ENCODE measurements at places on chromosomes 1 and 21.
A peak's percentile ranks its signal among the peaks of the same experiment; 100 is the strongest.

DNA sequence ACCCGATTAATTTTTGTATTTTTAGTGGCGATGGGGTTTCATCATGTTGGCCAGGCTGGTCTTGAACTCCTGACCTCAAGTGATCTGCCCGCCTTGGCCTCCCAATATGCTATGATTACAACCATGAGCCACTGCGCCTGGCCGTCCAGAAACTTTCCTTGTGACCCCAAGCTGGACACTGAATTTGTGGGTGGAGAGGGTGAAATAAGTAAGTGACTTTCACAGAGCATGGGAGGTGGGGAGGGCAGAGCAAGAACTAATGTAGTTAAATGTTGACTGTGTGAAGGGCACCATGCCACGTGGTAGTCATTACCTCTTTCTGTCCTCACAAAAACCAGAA is 2.7 kb upstream of the UTP11 start:
- no peak for DNase-seq

- DNase-seq = no peak
Measured at GRCh38 chr1:151986501-151987190, 7.0 kb downstream of the S100A10 start.

DNA sequence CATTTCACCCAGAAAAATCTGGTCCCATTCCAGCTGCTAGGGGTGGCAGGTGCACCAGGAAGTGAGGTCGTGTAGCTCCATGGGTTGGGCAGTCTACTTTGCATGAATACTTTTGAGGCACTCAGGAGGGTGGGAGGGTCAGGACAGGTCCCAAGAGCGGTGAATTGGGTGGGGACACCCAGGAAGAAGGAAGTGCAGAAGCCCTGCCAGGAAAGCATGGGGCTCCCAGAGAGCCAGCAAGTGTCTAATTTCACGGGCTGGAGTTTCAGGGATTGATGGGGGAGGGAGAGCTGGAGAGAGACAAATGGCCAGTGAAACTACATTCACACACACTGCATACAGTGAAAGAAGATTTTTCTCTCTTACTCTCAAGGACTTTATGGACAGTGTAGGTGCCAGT is 137.8 kb downstream of the GALNT2 start:
- no peak for DNase-seq

DNA sequence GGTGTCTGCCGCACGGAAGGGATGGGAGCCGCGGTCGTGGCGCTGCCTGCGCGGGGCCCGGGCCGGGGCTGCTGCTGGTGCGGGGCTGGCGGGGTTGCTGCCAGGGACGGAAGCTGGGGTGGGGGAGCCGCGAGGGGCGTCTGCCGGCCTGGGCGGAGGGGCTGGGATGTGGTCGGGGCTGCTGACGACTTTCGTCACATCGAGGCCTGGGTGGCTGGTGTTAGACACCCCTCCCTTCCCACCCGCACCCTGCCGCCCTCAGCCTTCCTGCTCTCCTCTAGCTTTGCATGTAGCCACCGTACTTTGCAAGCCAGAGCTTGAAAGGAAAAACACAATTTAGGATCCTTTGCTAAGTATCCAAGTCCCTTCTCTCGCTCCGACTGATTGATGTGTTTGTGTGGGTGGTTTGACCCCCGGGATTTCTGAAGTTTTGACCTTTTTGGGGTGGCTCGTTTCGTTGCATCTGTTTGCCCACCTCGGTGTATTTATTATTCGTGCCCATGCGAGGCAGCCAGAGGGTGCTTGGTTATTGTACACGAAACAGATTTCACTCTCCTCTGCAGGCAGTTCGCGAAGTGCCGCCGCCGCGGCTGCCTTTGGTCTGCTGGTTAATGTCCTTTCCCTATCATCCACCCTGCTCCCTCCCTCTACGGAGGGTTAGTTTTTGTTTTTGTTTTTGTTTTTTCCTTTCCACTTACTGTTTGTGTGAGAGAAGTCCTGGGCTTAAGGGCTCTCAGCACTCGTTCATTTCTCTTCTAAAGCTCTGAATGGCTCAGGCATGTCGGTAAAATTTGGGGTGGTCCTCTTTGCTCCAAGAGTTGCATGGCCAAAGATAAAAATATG is 868 bp downstream of the C1orf21 start:
- peak; percentile 23 for DNase-seq

GRCh38 chr1:24720152-24720551 is 25.1 kb upstream of the CLIC4 start:
- no peak for DNase-seq

DNA sequence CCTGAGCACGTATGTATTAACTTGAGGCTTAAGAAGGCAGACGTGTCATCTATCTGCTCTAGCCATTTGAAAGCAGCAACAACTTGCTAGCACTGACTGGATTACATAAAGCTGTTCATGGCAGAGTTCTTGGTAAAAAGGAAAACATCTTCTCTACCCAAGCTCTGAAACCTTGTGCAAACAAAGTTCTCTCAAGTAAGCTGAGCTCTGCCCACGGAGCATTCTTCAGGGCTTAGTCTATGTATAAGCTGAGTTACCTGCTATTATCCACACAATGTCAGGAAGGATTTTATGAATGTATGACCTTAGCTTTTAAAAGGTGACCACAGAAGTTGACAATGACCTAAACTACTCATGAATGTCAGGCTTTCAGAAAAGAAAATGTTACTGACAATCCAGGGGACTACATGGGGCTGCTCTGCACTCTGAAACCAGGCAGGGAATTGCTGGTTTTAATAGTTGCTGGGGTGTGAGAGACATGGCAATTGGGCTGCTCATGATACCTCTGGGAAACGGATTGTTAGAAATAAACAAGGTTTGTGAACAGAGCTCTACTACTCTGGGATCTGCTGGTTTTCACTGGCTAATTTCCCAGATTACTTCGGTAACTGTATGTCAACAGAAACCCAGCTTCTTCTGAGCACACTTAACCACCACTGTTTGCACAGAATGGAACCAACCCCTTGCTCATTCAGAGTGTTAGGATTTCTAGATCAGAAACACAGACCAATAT is 29.6 kb upstream of the CCN1 start:
- DNase-seq = no peak

GRCh38 chr1:111956155-111956771 is 33.2 kb downstream of the KCND3 start:
- no peak for DNase-seq

- DNase-seq = no peak
Measured at GRCh38 chr1:204041232-204041767, 31.6 kb upstream of the SOX13 start.

GRCh38 chr1:158687037-158687436 is 522 bp upstream of the SPTA1 start:
- DNase-seq = no peak

DNA sequence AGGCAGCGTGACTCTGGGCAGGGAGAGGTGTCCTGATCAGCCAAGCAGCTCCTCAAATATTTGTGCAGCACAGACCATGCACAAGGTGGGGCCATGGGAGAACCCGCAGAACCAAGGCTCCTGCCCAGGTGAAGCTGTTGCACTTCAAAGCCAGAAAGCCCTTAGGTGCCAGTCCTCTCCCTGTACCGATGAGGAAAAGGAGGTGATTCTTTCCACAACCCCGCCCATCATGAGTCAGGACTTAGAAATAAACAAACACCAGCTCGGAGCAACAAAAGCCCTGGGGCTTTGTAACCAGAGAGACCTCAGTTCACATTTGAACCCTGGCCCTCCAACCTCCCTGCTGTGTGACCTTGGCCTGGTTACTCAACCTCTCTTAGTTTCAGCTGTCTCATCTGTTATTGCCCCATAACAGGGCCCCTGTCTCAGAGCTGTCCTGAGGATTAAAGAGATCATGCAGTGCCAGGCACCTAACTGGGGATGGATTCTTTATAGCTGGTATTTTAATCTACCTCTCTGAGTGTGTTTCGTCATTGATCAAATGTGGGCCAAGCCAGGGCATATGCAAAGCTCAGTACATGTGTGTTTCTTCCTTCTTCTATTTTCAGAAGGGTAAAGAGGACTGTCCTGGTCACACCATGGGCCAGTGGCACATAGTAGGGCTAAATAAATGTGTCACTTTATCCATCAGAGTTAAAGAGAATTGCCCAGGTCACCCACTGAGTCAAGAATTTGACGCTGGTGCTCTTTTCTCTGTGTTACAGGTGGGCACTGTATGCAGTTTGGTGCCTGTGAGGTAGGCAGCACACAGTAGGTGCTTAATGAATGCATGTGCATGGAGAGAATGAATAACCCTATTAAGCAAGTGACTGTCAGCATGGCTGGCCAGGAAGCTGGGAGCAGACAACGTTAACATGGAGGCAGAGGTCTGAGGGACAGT is 1.4 kb downstream of the LDLRAD1 start:
- no peak for DNase-seq

- DNase-seq = no peak
Measured at GRCh38 chr1:234083460-234083859, 179.0 kb downstream of the SLC35F3 start.

DNA sequence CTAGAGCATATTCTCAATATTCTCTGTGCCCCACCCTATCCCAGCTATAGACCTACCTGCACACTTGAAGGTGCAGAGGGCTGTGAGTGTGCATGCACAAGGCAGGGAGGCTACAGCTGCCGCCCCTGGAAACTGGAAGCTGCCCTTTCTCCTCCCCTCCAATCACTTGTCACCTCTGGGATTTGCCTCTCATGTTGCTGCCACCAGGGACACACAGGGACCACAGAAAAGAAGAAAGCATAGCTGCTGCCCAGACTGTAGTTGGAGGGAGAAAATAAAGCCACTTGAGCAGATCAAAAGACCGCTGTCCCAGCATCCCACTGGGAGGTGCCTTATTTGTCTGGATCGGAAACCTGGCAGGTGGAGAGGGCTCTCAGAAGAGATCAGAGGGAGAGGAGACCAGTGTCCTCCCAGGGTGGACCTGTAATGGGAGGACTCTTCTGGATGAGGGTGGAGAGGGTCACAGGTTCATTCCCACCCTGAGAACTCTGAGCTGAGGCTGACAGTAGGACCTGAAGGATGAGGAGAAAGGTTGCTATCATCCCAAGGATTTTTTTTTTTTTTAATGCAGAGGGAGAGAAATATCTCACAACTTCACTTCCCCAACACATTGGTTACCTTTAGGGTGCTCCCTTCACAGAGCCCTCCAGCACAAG is 7.6 kb upstream of the INPP5B start:
- no peak for DNase-seq

DNA sequence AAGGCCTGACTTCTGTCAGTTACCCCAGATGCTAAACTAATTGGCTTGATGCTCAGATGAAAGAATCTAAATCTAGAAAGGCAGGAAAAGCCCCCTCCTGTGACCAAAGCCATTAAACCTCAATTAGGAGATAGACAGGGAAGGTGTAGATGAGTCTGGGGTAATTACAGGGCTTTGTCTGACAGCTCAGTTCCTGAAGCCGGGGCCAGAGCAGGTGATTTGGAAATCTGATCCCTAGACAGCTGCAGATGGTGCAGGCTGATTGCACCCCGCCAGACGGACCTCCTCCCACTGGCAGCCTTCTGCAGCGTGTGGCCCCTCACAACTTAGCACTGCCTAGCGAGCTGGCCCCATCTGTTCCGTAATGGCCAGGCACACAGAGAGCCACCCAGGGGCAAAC is 395.1 kb downstream of the HLX start:
- no peak for DNase-seq

DNA sequence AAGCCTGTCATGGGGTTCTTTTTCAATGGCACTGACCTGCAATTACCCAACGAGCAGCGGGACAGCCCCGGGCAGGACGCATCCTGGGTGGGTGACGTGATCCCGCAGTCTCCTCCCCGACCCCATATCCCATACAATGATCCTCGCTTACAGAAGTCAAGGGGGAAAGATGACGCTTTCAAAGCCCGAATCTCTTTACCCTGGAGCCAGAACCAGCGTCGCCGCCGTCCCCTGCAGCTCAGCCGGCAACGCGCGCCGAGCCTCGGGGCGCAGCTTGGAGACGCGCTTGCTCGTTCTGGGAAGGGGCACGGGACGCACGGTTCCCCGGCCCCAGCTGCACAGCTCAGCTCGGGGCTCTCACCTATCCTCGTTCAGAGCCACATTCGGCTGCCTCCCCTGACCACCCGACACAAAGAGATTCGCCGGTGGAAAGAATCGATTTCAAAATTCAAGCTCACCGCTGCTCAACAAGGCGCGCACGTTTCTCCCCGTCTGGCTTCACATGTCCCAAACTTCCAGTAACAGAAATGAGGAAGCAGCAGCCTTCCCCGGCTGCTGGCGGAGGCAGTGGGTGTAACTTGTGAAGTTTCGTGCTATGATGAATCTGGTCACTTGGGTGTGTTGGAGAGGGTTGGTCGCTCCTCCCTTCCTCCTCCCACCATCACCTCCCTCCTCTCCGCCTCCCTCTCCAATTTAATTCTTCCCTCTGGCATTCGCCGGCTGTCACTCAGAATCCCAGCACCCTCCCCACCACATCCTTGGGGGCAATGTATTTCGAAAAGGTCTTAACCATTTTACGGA is at the start of gene TIAM1:
Gene TIAM1 (minus strand): TSS at position 582 of the 801 bp plus-strand sequence. CDS start 77,289 bp downstream, outside the sequence.
- peak; percentile 43 for DNase-seq

DNA sequence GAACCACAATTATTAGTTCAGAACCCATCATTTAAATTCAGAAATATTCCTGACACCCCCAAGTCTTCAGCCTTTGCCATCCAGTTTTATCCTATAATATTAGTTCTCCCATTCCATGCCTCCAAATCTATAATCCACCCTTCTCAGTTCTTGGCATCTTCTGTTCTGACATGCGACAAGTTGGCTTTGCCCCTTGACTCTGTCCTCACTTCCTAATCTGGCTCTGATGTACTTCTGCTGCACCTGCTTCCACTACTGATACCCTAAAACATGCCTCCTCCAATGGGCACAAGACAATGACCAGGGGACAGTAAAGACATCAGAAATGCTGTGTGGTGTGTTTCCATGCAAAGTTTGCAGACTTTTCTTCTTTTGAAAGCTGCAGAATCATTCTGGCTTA is 17.1 kb upstream of the FBXO28 start:
- no peak for DNase-seq

GRCh38 chr1:168146160-168146539 is 9.4 kb upstream of the GPR161 start:
- no peak for DNase-seq

DNA sequence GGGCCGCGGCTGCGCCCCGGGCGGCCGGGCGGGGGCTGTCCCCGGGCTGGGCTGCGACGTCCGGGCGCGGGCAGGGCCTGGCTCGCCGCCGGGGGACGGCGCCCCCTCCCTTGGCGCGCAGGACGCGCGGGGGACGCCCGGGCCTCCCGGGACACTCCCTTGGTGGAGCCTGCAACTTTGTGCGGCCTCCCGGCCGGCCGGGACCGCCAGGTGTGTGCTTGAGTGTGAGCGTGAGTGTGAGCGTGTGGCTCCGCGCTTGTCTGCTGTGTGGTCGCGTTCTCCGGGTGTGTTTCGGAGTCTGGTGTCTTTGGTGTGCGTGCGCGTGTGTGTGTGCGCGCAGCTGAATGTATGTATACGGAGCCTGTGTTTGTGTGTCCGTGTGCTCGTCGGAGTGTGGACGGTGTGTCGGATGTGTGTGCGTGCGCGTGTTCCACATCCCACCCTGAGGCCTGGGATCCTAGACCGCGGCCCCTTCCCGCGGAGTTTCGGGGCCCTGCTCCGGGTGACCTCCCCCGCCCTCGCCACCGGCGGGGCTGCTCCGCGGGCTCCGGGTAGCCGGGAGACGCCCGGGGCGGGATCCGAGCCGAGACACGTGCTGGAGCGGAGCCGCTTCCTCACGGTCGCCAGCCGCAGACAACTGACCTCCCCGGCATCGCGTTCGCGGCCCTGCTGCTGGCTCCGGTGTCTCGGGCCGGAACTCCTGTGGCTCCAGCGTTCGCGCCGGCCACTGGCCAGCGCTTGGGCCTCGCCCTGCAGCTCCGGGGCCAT is 1.7 kb downstream of the PTPRU start:
- peak; percentile 21 for DNase-seq

Measured in activated CD4-positive, alpha-beta T cell treated with anti-CD3 and anti-CD28 coated beads, Interleukin-2, amount 50 U/mL, for 48 hours (primary cell).